ENCODE measurements at places on chromosomes 1 and 21.
A peak's percentile ranks its signal among the peaks of the same experiment; 100 is the strongest.

DNA sequence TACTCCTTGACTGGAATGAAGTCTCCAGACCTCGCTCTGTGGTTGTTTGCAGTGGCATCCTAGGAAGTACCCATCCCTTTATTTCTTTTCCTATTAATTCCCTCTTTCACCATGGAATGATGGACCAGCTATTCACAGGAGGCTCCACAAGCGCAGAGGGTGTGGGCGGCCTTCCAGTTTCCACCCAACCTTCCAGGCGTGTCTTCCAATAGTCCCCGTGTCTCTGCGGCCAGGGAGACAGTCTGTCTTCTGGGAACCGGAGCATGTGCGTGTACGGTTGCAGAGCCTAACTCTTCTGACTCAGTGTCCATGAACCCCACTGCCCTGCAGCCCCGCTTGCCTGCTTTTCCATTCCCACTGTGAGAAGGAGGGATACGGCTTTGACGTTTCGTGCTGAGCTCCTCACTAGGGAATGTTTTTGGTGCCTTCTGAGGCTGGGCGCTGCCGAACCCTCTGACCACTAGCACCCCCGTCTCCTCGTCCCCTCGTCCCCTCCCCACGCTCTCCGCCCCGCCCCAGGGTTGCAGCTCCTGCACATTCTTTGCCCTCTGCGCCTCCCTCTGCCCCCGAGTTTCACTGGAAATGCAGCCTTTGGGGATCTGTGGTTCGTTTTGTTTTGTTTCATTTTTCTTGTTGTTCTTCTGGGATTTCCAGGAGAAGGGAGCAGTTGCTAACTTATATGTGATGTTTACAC lies 26.3 kb upstream of the FAM3B start:
- no peak for DNase-seq

DNA sequence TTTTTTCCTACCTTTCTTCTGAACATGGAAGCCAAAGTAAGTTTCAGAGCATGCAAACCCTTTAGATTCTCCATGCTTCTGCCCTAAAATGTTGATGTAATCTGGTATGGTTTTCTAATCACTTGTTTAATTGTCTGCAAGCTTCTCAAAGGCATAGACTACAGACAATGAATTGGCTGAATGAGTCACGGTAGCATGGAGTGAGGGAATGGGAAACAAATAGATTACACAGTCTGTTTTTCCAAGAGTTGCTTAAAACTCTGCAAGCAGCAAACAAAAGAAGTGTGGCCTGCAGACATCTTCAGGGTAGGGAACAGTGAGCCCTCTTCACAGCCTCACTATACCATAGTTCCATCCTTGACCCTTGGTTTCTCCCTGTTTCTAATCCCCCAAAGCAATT lies 326.0 kb downstream of the BARHL2 start:
- no peak for DNase-seq

- peak; percentile 42 for DNase-seq
These were observed 1.1 kb upstream of the KCNQ4 start for GRCh38 chr1:40782371-40782956.

GRCh38 chr1:23118957-23119792 lies 49.5 kb downstream of the LUZP1 start:
- DNase-seq, result no peak

GRCh38 chr1:169186106-169186505 lies 79.6 kb downstream of the ATP1B1 start:
- no peak for DNase-seq

- no peak for DNase-seq
These were observed 52.1 kb downstream of the COL6A1 start for GRCh38 chr21:46033410-46034400.

- no peak for DNase-seq
These were observed 2.5 kb upstream of the PCBP3 start for GRCh38 chr21:45640888-45641479.

DNA sequence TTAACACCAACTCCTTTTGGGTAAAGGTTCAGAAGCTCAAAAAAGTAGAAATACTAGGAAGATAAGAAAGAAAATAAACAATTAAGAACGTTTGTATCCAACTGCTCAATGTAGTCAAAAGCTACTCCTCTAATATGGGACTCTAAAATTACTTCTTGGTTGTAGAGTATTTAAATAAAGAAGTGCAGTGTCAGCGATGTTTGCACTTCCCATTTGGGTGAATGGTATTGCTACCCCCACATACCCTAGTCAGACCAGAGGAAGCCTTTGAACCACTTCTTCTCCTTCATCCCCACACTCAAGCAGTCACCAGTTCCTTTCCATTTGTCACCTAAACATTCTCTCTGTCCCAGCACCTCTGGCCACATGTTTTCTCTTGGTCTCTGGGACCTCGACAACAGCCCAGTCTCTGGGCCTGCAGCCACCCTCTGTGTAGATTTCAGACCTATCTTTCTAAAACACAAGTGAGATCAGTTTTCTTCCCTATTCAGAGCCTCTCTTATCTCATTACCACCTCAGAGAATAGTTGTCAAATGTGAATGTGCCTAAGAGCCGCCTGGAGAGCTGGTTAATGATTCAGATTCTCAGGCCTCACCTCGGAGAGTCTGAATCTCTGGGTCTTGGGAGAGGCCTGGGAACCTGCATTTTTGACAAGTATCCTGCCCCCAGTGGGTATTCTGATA lies 109.8 kb downstream of the OMA1 start:
- no peak for DNase-seq

GRCh38 chr1:243596431-243597062 lies 253.5 kb downstream of the AKT3 start:
- DNase-seq, result no peak

- no peak for DNase-seq
These were observed 31.4 kb upstream of the LEPR start for GRCh38 chr1:65388908-65389695.

DNA sequence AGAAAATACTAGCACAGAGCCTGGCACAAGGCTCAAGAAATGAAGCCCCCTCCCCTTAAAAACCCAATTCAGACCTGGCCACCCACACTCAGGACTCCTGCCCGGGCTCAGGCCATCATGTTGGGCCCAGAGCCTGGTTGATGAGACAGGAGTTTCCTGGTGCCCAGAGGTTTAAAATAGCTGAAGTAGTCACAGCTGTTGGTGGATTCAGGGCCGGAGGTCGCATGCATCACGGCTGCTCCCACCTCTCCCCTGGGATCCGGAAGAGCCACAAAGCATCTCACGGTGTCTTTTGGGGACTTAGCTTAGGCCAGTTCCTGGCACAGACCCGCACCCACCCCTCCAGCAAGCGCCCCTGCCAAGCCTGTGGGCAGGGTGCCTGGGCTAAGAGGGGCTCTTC lies 2.6 kb upstream of the PADI2 start:
- no peak for DNase-seq

DNA sequence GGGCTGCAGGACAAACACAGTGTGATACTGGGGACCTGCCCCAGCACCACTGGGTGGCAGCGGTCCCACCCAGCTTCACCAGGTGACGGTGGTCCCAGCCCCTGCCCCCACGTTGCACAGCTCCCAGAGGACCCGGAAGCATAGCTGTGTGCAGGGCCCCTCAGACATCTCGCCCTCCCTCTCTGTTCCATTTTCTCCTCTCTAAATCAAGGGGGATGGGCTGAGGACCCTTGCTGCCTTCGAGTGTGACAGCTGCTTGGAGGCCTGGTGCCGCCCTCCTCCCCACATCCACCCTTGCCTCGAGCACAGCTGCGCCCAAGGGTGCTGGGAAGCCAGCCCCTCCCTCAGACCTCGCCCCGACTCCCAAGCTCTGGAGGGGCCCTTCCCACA lies 16.1 kb upstream of the LRRC3 start:
- DNase-seq, result no peak

- DNase-seq, result no peak
These were observed 161.9 kb upstream of the UBE2U start for GRCh38 chr1:64041371-64042131.

- DNase-seq, result no peak
These were observed 65.7 kb downstream of the DISP1 start for GRCh38 chr1:222880587-222880986.

GRCh38 chr1:211501711-211502400 lies 9.9 kb upstream of the RD3 start:
- no peak for DNase-seq

DNA sequence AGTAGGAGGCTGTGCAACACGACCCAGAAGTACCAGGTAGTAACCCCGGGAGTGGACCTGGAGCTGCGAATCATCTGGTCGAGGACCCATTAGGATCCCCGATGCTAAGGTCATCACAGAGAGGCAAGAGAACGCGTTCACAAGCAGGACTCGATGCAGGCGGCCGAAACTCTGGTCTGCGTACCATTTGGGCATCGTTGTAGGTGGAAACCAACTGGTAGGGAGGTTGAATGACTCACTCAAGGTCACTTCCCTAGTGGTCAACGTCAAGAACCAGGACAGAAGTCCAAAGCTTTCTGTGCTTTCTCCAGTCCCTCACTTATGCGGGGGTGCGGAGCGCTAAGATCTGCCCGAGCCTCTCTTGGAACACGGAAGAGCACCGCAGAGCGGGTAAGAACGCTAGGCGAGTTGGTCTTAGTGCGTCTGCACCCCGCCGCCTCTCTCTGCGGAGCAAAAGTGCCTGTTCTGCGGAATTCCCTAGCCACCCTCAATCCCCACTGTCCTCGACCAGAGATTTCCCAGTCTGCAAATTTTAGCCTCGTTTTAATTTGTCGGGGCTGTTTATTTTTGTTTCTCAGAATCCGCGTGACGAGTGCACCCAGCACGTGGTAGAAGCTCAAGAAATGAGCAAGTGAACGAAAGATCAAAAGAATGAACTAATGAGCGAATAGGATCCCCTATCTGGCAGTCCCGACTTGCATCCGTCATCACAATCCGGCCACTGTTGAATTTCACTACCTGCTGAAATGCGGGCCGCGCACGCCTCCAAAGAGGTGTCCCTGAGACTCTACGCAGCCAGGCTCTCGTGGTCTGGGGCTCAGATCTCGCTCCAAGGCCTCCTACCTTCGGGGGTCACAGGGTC lies 12.2 kb downstream of the HLX start:
- DNase-seq, result no peak

DNA sequence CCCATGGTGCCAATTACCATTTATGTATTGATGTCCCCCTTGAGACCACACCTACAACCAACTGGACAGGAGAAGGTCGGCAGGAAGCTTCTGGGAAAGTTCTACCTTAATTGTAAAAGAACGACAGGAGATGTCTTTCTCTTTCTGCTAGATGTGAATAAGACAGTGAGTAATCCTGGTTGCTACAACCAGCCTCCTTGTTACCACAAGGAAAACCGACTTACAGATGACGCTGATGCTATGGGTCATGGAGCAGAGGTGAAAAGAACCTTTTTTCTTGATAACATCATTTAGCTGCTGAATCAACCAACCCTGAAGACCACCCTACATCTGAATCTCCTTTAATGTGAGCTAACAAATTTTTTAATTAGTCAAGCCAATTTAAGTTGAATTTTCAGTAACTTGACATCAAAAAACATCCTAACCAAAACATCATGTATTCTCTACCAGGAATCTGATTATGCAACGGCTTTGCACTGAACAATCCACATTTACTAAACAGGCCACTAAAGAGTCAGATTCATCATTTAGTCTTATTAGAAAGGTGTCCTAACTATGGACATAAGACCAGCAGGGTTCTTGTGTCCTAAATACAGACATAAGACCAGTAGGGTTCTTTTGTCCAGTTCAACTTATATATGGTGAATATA lies 23.0 kb downstream of the RGS2 start:
- no peak for DNase-seq

DNA sequence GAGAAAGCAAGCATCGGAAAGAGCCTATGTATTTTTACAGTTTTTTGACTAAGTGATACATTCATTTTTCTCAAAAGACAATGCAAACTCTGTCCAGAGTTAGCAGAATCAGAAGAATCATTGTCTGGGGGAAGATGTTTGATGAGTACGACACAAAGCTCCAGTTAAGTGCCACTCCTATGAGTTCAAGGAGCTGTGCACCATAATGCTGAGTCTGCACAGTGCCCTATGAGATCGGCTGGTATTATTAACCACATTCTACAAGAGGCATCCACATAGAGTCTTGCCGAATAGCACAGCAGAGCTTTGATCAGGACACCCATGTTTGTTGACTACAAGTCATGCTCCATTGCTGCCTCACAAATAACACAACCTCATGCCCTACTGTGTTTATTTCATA lies 54.9 kb upstream of the RAP1GAP start:
- DNase-seq, result no peak

GRCh38 chr1:232178191-232178590 lies 451.7 kb downstream of the SIPA1L2 start:
- DNase-seq, result no peak

DNA sequence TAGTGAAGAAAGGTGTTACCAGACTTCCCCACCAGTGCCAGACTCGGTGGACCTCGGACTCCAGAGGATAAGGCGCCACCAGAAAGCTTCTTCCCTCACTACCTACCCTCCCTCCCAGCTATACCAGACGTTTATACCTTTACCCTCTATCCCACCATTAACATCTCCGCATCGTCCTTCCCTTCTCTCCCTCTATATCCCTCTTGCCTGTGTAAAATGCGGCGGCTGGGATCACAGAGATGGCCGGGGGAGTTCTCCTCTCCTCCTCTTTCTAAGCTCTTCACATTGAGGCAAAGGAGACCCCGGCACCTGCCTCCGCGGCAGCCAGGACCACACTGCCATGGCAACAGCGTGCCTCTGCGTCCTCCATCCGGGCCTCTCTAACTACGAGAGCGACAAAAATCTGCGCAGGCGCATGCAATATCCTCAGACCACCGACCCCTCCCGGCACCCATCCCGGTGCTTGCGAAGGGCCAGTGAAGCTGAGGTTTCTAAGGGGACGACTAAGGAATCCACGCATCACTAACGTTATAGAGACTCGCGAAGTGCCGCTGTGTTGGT lies at the start of gene CCDC181:
TSS of gene CCDC181 (minus strand) at position 394 of the 561 bp plus-strand sequence. CDS start 2,547 bp downstream, outside the sequence.
- DNase-seq, result peak; percentile 55
